Immature natural killer cell (primary cell): ENCODE measurements at places on chromosomes 6 and 20.
A peak's percentile ranks its signal among the peaks of the same experiment; 100 is the strongest.

- DNase-seq: no peak
Observed at GRCh38 chr6:158672726-158673125, 22.9 kb downstream of the SYTL3 start.

- DNase-seq: no peak
Observed at GRCh38 chr6:127022302-127022701, 96.2 kb upstream of the RSPO3 start.

- no peak for DNase-seq
Observed at GRCh38 chr6:20868397-20869096, 334.3 kb downstream of the CDKAL1 start.

- no peak for DNase-seq
Observed at GRCh38 chr6:128882560-128882959, 378 bp upstream of the LAMA2 start.

DNA sequence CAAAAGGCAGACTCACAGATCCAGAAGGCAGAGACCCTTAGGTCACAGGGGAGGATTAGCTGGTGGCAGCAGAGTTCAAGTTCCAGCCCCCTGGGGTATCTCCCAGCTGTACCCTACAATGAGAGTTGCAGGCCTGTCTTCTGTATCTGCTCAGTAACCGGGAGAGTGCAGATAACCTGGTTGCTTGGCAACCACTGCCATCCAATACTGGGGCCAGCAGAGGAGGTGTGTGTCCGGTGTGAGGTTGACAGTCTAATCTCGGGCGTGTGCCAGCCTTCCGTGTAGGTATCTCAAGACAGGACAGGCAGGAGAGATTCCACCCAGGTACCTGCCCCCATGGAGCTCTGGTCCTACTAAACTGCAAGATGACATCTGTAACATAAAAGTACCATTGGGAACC, 56.6 kb upstream of the TBC1D7 start:
- DNase-seq: no peak

GRCh38 chr20:36298795-36299339, 7.3 kb upstream of the DLGAP4 start:
- DNase-seq: no peak

DNA sequence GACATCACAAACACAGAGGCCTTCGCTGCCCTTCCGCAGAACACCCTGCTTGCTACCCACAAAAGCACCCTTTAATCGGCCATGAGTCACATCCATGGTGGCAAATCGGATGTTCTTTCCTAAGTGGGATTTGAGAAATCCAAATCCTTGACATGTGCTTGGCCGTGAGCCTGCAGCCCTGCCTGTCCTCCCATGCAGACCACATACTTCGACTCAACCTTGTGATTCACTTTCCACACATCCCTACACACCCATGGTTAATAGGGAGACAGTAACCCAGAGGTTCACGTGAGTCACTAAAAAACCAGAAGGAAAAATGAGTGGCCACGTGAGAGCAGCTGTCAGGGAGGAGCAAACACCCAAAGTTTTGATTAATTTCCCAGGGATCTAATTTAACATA, 19.4 kb downstream of the RAMACL start:
- no peak for DNase-seq

DNA sequence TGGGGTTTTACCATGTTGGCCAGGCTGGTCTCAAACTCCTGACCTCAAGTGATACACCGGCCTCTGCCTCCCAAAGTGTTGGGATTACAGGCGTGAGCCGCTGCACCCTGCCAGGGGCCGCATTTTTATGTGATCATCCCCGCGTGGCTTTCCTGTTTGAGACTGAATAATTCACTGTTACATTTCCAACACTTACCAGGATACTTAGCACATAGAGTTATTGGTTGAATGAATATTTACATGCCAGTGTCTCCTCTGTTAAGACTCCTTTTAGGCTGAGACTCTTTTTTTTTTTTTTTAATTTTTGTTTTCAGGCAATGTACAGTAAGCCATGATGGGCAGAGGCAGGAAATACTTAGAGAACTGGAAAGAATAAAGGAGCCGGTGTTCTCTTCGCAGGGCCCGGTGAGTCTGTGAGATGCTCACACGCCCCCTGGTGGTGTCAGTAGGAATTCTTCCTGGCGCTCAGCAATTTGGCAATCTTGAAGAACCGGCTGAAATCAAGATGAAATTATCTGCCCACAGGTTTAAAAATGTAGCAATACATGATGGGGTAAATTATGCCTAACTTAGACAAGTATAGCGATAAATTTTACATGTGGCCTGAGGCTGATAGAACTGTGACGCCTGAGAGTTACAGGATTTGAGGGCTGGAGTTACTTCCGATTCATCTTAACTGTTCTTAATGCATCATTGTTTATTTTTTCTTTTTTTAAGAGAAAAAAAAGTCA, 7.6 kb upstream of the RNF114 start:
- DNase-seq: peak; percentile 72
